ENCODE measurements at places on chromosomes 5 and 9.

DNA sequence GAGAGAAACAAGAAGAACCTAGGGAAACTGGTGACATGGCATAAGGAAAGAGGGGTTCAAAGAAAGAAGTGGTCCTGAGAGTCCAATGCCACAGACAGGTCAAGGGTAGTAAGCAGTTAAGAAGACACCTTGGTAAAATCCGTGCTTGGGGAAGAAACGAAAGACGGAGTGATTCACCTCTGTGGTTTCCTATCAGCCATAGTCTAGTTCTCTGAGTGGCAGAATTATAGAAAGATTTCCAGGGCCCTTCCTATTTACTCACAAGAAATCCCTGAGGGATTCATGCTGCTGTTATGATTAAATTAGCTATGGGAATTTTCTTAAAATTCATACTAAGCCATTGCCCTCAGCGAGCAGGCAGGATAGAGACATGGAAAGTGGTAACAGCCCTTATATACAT, 31.7 kb downstream of the IL33 start:
- DNase-seq = no peak

GRCh38 chr5:154058055-154059038, 19.6 kb downstream of the MFAP3 start:
- DNase-seq = no peak

DNA sequence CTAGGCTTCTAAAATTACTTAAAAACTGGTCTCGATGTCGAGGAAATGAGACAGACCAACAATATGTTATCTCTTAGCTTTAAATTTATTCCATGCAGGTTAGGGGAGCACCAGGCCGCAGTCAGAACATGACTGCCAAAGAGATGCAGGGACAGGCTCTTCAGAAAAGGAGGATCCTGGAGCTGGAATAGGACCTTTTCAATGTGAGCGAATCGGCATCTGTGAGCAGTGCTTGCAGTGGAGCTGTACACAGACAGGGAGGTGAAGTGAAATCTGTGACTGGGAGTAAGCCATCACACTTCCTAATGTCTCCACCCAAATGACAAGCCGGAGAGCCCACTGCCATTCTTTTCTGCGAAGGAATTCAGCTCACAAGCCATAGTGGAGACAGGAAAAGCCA, 78.2 kb downstream of the EFNA5 start:
- DNase-seq = no peak

GRCh38 chr5:134877159-134877558, 3.0 kb downstream of the TXNDC15 start:
- no peak for DNase-seq

Measured in NCI-H2081 treated with DMSO at 0.1 percent for 48 hours (cell line).